NCI-H1417 (cell line): ENCODE measurements at places on chromosomes 5 and 9.

- DNase-seq, result no peak
These were observed 58.0 kb upstream of the PTPN3 start for GRCh38 chr9:109556061-109556460.

DNA sequence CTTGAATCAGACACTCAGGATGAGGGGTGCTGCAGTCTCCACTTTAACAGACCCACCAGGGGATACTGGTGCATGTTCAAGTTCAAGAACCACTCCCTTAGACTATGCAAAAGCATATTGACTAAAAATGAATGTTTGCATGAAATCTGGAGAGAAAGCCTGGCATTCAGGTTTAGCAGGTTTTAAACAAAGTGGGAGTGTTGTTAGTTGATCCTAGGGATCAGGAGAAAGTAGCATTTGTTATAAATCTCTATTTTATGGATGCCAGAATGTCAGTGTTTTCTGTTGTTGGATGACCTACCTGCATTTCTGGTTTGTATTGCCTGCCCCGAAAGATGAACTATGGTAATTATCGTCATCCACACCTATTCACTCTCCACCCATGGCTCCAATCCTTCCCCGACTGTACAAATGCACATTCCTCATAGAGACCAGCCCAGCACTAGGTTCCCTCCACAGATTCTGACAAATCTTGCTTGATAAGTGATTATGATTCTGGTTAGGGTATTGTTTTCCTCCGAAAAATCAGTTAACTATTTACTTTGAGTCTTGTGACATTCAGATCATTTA, 17.2 kb downstream of the TMEM252 start:
- no peak for DNase-seq

- DNase-seq, result no peak
These were observed 616.0 kb upstream of the EDIL3 start for GRCh38 chr5:85000671-85001070.

DNA sequence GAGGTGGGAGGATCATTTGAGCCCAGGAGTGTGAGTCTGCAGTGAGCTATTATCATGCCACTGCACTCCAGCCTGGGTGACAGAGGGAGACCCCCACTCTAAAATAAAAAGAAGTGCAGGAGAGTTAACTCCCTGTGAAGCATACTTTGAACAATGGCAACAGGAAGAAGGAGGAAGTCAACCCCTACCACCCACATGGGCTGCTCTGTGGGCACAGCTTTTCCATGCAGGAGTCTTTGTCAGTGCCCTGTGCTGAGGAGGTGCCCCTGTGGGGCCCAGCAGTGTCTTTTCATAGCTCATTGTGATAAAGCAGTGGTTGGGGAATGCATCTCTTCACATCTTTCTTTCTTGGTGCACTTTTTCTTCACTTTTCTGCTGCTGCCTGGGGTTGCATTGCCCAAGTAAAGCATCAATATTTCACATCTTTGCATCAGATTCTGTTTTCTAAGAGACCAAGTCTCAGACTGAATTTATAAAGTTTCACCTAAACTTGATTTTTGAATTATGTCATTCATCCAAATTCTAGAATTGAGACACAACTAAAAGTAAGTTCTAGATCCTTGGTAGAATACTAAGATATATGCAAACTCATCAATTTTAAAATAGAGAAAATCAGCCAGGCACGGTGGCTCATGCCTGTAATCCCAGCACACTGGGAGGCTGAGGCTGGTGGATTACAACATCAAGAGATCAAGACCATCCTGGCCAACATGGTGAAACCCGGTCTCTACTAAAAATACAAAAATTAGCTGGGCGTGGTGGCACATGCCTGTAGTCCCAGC, 316.6 kb downstream of the DNAH5 start:
- DNase-seq, result no peak

DNA sequence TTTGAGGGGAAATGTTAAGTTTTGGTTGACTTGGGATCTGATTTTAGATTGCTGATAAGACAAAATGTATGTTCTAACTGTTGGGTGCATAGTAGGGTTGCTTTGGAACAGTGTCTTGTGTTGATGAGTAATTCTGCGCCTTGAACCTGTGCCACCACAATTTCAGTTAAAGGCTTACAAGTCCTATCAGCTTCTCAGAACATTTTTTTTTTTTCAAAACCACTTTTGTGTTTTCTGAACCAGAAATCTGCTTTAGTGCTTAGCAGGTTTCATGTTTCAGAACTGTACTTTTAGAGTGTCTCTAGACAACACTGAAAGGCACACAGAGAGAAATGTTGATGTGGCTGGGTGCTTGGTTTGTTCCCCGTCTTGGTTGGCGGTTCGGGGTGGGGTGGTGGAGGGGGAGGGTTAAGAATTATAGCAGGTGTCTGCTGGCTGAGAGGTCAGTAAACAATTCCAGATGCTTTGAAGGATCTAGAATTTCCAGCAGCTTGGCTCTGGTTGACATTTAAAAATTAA, 84.6 kb downstream of the ANKRD55 start:
- DNase-seq, result peak; percentile 98

DNA sequence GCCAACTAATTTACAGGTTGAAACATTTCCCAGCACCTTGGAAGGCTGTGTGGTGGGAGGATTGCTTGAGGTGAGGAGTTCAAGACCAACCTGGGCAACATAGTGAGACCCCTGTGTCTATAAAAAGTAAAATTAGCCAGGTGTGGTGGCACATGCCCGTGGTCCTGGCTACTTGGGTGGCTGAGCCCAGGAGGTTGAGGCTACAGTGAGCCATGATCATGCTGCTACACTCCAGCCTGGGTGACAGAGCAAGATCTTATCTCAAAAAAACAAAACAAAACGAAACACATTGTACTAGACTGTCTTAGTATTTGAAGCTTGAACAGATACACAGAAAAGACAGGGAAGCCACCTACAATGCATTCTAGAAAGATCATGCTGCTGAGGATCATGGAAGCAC, 2.8 kb upstream of the HSDL2 start:
- no peak for DNase-seq

DNA sequence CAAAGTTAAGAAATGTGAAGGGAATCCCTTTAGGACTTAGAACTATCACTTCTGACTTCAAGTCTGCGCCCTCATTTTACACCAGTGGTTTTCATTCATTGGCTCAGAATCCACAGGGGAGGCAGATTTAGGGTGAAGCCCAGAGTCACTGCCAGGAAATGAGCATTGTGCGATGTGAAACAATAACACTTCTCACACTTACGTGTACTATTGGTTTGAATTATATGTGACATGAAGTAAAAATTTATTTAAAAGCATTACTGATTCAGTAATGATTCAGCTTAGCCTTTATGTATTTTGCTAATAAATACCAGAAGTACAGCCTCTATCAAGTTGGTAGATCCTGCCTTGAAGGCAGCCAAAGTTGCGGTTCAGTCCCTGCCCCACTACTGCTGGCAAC, 98.6 kb downstream of the PAM start:
- DNase-seq, result no peak

- no peak for DNase-seq
These were observed 53.4 kb upstream of the IL6ST start for GRCh38 chr5:56048124-56048523.

DNA sequence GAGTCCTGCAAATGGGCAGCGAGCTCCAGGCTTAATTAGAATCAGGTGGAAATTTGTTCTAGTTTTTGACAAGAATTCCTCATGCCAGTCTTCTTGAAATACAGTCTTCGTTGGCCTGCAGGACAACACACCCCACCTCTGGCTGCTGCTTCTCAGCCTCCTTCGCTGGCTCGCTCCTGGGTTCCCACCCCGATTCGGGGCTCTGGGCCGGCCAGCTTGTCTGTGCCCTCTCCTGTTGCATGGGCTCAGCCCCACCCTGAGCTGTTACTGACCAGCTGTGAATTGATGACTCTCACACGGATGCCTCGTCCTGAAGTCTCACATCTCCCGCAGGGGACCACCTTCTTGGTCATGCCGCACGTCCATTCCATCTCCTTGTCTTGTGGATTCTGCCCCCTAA, 21.0 kb downstream of the PSD2 start:
- DNase-seq, result no peak

DNA sequence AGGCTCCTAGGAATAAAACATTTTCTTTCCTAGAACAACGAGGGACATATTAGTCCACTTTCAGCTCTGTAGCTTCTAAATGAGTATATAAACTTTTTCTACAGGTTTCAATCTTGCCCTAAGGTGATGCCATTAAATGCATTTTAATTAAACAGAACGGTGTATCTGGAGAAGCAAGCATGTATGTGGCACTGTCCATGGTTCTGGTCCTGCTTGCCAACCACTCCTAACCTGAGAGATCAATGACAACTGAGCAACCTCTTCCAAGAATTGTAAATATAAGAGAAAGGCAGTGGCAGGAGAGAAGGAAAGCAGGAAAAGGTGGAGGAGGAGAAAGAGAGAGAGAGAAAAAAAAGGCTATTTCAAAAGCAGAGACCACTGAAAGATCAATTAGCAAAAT, 95.6 kb upstream of the SPOCK1 start:
- no peak for DNase-seq

- DNase-seq, result no peak
These were observed 6.1 kb upstream of the TNIP1 start for GRCh38 chr5:151086905-151087360.

DNA sequence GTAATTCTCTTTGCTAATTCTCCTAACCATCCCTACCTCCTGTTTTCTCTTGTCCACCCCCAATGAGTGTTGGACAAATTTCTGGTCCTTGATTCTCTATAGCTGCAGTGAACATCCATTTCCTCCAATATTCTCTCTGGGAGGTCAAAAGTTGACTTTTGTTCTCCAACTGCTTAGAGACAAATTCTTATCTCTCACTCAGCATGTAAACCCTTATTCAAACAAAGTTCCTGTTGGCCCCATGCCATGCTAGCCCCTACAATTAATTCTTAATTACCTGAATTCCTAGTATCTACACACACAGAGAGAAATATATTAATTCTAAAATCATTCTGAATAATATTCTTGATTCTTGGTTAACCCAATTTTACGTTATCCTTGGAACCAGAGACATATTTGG, 472.9 kb upstream of the ACTBL2 start:
- no peak for DNase-seq

DNA sequence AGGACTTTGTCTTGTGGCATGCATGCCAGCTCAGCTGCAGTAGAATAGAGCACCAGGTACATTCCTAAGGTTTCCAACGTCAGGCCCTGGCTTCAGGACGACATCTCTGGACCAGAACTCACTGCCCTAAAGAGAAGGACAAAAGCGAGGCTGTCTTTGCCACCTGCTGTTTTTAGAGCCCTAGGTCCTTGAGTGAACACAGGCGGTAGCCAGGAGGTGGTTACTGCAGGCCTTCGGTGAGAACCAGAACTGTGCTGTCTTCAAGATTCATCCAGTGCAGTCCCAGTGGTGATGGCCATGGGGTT, 288.9 kb upstream of the CDH18 start:
- no peak for DNase-seq

DNA sequence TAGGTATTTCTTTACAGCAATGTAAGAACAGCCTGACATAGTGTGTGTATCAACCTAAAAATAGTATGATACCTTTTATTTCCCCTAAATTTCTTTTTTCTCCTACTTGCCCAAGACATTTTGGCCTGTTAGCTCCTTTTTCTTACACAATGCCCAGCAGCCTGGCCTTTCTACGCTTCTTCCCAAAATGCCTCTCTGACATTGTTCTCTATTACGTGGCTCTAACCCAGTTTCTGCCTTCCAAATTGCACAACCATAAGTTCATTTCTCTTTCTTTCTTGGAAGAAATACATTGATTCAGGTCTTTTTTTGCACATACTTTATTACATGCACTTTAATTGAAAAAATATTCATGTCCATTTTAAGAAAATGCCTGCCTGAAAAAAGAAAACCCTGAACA, 408.2 kb downstream of the PRR16 start:
- DNase-seq, result no peak

DNA sequence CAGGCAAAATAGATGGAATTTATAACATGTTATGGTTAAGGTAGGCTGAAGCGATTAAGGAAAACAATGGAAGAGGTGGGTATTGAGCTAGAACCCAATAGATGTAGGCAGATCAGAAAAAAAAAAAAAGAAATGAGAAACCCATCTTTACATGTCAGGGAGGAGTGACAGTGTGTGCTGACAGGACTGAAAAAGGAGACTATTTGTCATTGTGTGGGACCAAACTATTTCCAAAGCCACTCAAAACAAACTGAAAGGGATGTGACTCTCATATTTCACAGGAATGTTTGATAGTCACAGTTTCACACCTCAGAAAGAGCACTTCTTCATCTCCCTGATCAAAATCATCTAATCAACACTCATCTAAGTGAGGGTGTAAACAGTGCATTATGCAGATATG, 122.3 kb upstream of the KIF2A start:
- DNase-seq, result no peak

DNA sequence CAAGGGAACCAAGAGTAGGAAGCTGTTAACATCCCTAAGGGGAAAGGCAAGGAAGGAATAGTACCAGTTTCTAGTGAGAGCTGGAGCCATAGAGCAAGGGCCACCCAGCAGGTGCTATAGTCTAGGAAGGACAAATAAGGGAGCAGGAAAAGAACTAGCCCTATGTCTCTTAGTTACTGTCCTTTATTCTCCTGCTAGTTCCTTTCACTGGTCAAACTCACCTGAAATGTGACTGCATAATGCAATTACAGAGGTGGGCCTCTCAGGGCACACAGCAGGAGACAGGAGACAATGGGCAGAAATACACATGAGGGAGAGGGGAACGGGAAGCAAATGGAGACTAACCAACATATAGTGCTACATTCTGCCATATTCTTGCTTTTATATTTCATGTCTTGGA, 26.7 kb upstream of the FRMPD1 start:
- DNase-seq, result no peak
